Fibroblast of skin of left quadriceps (primary cell): ENCODE measurements at places on chromosomes 5 and 9.

GRCh38 chr9:77677397-77677796 is 29.3 kb upstream of the GNA14 start:
- DNase-seq, result no peak

GRCh38 chr5:127849891-127850290 is 146.7 kb downstream of the CCDC192 start:
- DNase-seq, result no peak

GRCh38 chr5:178436326-178436940 is 153.8 kb downstream of the COL23A1 start:
- no peak for DNase-seq

- DNase-seq, result no peak
Measured at GRCh38 chr5:98787131-98787719, 13.8 kb downstream of the RGMB start.

- DNase-seq, result no peak
Measured at GRCh38 chr9:97918611-97919010, 3.7 kb downstream of the TRMO start.

DNA sequence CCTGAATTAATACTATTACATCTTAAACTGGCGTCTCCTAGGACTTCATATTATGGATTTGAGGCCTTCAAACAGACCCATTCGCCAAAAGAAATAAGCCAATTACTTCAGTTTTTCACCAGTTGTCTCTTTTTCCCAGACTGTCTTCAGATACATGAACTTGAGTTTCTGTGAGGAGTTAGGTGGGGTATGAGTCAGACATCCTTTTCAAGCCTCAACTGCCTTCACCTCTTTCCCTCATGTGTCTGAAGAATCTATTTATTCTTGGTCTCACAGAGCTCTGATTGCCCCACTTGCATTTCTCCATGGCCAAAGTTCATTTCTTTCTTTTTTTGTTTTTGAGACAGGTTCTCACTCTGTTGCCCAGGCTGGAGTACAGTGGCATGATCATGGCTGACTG is 12.5 kb downstream of the WNT8A start:
- no peak for DNase-seq

DNA sequence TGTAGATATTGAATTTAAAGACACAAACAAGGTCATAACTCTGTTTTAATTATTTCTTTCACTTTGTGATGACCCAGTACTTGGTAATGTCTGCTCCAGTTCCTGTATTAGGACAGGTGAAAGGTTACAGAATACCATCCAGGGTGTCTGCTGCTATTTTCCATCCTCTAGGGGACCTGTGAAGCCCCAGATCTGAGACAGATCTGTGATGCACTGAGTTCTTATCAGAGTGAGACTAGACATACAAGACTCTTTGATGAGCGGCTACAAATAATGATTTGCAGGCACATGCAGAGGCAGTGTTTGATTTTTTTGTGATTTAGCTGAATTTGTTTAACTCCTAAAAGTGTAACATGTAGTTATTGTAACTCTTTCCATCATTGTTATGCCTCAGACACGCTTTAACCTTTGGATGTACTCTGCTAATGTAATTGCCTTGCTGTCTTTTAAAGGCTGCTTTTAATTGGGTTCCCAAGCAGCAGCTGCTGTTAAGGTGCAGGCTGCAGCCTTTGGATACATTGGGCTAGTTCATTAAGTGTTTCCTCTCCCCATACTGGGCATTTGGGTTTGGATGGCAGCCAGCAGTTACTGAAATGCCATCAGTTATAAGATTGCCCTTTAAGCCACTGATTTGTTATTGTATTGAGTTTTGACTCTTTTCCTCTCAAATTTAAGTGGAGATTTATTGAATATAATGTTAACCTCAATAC is 63.3 kb downstream of the RASGRF2 start:
- DNase-seq, result no peak

GRCh38 chr9:91055845-91056244 is 254.2 kb downstream of the SYK start:
- DNase-seq, result no peak

DNA sequence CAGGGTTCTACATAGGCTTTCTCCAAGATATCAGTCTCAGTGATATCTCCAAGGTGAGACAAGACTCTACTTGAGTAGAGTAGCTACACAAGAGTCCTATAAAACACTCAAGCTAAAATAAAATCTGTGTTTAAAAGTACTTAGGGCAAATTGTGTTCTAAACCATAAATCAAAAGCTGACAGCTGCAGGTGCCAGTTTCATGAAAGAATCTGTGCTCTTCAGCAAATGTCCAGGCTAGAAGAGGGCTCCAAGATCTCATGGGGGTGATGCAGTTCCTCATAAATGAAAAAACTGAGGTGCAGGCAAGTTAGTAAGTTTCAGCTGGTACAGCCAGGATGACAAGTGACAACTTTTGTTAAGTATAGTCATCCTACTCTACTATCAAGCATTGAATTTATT is 142.8 kb upstream of the TNPO1 start:
- DNase-seq, result no peak

- DNase-seq, result no peak
Measured at GRCh38 chr5:67870662-67871061, 344.9 kb upstream of the PIK3R1 start.

DNA sequence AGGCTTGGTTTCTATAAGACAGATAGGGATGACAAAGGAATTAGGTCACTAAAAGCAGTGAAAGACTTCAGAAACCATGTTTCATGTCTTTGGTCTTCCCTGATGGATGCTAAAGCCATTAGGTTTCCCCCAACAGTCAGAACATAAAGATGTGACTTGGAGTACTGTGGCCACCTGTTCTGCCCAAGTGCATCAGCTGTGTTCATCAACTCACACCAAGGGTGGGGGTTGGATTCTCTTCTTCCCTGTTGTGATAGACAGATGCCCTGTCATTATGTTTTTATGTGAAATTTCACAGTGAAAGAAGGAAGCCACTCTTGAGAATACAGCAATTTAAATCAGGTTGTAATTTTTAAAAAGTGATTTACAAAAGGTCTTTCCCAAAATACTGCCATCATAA is 196.8 kb downstream of the SH3GL2 start:
- DNase-seq, result no peak

GRCh38 chr9:107557236-107557990 is 67.8 kb upstream of the KLF4 start:
- DNase-seq, result no peak

GRCh38 chr9:122329597-122329996 is 41.2 kb upstream of the PTGS1 start:
- no peak for DNase-seq

- no peak for DNase-seq
Measured at GRCh38 chr5:71454913-71455312, 538 bp upstream of the BDP1 start.

GRCh38 chr5:2890011-2890410 is 138.5 kb upstream of the IRX2 start:
- DNase-seq, result no peak

- peak; percentile 20 for DNase-seq
Measured at GRCh38 chr5:164175083-164175482, 669.7 kb downstream of the MAT2B start.

GRCh38 chr5:147753765-147754164 is 28.8 kb downstream of the JAKMIP2 start:
- DNase-seq, result no peak

DNA sequence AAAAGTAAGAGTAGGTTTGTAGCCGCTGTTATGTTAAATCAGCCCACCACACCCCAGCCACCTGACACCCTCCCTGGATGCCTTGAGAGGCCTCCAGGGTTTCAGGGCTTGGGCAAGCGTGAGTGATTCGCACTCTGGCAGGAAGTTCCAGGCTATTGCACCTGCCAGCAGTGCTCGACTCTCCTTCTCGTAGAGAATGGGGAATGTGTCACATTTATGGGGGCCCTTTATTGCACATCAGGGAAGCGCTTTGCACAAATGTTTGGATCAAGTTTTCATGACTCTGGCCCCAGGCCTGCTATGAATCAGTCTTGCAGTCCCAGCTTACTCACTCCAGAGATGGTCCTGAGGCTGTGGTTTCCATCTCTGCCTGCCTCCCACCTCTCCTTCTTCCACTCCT is 66.1 kb upstream of the ADRA1B start:
- DNase-seq, result peak; percentile 31

DNA sequence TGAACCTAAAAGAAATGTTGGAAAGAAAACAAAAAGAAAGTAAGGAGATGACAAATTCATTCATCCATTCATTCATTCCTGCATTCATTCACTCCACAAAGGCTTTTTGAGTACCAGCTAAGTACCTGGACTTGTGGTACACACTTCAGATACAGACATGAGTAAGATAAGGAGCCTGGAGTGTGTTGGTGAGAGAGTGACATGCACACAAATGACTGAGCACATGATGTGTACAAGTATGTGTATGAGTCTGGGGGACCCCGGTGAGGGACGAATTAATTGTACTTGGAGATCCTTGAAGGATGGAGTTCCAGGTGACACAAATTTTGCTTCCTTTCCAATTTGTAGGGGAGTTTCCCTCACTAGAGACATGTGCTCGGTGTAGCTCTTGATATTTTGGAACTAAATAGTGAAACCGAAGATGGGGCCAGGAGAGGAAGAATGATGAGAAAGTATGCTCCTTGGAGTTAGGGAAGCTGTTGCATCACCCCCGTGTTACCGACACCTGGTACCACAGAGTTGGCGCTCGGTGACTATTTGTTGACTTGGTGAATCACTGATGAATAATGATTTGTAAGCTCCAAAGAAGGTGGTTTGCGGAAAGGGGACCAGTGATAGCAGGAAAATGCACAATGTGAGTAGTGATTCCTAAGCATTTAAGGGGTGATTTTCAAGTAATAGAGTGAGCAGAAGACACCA is 509.8 kb downstream of the CCDC171 start:
- DNase-seq, result peak; percentile 63

GRCh38 chr9:125549891-125550885 is 156.8 kb downstream of the MAPKAP1 start:
- peak; percentile 51 for DNase-seq

DNA sequence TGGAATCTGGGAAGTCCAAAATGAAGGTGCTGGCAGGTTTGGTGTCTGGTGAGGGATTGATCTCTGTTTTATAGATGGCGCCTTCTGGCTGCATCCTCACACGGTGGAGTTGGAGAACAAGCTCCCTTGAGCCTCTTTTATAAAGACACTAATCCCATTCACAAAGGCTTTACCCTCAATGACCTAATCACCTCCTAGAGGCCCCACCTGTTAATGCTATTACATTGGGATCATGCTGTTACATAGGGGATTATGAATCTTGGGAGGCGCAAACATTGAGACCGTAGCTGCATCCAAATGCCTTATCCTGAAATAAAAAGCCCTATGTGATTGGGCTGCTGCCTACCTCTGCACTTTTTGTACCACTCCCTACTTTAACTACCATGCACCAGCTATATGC is 197.1 kb upstream of the HMHB1 start:
- DNase-seq, result no peak

DNA sequence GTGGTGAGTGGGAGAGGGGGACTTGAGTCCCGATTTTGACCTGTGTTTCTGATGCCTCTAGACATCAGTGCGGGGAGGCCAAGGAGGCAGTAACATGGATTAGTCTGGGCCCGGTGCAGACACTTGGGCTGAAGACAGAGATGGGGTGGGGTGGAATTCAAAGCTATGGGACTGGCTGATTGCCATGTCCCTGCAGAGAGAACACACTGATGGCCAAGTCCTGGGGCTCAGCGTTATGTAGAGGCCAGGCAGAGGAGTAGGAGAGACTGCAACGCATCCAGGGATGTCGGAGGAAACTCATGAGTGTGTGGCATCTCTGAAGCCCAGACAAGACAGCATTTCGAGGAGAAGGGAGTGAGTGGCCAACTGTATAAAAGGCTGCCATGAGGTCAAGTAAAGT is 30.1 kb downstream of the PSD2 start:
- no peak for DNase-seq

GRCh38 chr9:111728617-111729366 is 65.9 kb downstream of the SHOC1 start:
- DNase-seq, result peak; percentile 90

DNA sequence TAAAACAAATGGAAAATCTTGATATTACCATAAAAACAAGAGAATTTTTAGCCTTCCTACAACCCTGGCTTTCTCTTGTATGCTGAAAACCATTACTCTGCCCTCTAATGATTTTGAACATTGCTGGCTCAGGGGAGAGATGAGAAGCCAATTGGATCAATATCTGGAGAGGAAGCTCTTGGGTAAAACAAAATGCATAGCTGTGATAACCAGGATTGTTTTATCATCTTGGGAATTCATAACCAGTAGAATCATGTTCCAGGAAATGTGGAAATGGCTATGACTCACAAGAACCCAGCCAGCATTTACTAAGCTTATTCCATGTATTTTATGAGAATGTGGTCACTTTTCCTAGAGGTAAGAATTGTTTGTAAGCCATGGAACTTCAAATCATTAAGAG is 51.1 kb upstream of the CTNND2 start:
- peak; percentile 11 for DNase-seq

GRCh38 chr9:78261403-78262001 is 25.6 kb downstream of the CEP78 start:
- DNase-seq, result peak; percentile 18

DNA sequence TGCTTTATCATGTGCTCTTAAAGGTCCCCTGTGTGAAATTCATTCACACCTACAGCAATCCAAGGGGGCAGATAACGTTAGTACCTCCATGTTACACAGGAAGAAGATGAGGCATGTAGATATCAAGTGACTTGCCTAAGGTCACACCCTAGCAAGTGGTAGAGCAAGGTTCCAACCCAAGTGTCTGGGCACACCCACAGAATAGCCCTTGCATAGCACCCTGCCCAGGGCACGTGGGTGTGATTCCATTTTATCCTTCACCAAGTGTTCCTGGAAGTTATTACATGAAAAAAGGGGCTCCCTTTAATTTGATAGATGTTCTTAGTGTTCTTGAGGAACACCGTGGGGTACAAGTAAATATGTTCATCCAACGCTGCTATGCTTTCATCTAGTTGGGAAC is 4.9 kb downstream of the TMEM171 start:
- no peak for DNase-seq

DNA sequence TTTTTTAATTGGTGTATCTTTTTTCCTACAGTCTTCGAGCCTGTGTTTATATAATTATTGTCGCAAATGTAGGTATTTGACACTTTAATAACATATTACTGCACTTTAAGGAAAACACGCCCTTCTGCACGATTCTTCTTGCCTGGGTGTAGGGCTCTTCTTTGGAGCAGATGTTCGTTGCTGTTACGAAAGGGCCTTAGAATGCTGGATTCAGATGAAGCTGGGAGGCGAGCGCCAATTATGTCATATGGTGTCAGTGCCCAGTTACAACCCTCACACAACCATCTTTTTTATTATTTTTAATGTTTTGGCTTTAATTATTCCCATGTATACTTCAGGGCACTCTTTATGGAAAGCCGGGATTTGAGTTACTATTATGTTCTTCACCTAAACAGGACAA is 553.0 kb downstream of the EBF1 start:
- no peak for DNase-seq

GRCh38 chr5:158521995-158522394 is 577.7 kb downstream of the EBF1 start:
- DNase-seq, result peak; percentile 67
